Stimulated activated CD4-positive, alpha-beta T cell treated with anti-CD3 and anti-CD28 coated beads, Interleukin-15, amount 100 ng/mL, for 1 hour (primary cell): ENCODE measurements at places on chromosomes 1 and 21.

GRCh38 chr1:8422510-8423268 lies 104.8 kb downstream of the SLC45A1 start:
- DNase-seq, result no peak

DNA sequence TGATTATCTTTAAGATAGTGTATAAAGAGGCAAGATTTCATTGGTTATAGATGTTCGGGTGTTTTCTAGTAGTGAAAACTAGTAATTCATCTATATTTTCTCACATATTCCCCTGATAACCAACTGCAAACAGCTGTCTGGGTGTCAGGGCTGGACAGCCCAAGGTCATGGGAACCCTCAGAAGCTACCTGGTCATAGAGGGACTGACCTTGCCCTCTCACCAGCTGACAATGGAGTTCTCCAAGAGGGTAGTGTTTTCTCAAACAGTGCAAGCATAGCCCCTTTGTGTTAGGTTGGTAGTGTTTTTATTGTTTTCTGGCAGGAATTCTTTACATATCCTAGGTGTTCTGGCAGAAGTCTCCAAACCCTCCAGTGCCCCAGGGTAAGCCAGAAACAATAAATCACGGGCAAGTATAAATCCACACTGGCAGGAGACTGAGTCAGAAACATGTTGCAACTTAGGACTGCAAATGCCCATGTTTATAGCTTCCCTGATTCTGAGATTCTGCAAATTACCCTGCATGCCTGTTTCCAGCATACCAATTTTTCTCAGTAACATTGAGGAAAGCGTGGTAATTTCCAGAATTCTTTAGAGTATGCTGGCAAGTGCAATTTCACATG lies 82.8 kb upstream of the ATP1A1 start:
- no peak for DNase-seq

DNA sequence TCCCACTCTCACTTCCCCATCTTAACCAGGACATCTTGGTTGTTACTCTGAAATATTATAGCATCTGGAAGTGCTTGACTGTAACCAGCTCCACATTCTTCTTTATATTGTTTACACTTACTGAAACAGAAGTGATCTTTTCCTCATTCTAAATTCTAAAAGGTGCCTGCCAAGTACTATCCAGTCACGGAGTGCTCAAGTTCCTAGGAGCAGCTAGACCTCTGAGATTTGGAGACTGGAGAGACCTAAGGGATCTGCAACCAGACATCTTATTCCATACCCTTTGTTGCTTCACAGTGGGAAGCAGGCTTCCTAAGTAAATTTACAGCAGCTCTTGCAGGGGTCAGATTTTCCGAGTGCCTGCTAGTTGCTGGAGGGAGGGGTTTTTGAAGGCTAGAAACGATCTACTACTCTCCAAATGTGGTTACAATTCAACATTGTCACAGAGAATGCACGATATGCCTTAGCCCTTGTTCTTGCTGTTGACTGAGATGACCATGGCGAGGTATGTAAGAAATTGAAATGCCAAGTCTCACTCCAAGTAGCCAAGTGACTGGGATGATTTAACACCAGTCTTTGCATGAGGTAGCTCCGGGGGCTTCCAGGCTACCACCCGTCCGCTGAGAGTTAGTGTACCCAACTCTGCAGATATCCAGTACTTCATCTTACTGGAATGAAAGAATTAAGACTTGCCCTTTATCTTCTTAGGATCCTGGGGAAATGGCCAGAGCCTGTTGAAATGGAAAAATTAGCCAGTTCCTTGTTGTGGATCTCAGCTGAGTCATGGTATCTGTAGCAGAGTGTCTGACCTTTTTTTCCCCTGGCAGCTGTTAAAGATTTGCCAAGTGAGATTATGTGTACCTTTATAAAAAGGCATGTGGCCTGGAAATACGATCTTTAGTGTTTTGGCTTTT lies 150.8 kb downstream of the MAST2 start:
- no peak for DNase-seq

GRCh38 chr21:38325731-38326420 lies 69.1 kb downstream of the KCNJ15 start:
- DNase-seq, result no peak

- DNase-seq, result peak; percentile 41
These were observed 30.8 kb upstream of the ABCG1 start for GRCh38 chr21:42187976-42188653.

DNA sequence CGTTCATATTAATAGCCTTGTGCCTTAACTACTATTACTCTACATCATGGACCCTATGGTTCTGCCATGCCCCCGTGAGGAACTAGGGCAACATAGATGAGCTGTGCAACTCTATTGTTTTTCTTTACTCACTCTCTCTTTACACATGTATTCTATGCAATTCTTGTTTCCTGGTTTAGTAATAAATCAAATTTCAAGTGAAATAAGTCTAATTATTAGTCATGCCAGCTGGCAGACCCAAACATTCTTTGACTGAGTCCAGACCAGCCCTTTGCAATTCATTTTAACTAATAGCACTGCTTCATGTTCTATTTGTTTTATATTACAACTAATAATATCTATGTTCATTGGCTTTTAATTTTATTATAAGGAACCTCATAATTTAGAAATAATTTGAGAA lies 789.3 kb upstream of the ADAMTS5 start:
- DNase-seq, result no peak

DNA sequence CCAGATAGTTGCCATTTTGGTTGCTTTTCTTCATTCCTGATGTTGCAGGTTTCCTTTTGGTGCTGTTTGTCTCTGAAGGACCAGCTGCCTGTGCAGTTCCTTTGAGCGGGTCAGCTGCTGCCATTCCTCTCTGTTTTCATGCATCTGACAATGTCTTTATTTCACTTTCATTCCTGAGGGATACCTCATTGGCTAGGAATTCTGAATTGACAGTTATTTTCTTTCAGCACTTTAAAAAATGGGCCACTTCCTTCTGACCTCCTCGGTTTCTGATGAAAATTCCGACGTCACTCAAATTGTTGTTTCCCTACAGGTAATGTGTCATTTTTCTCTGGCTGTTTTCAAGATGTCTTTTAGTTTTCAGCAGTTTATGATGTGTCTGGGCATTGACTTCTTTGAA lies 24.8 kb downstream of the CCSAP start:
- DNase-seq, result no peak

GRCh38 chr1:101474039-101474665 lies 237.3 kb downstream of the S1PR1 start:
- no peak for DNase-seq

- no peak for DNase-seq
These were observed 114.3 kb downstream of the PEX14 start for GRCh38 chr1:10589074-10589473.

DNA sequence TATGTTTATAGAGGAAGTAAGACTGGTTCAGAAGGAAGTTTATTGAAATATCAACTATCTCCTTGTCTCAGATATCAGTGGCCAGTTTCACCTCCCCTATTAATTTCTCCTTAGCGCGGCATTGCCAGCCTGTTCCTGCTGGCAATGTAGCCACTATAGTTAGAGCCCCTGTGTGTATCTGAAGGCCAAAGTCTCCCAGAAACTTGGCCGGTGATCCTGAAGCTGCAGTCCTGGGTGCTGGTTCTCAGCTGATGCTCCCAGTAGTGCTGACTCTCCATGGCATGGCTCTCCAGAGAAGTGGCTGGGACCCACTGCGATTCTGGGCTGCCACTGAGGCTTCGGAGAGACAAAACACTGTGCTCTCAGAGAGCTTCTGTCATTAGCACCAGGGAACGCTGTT lies 59.9 kb downstream of the TNN start:
- no peak for DNase-seq

DNA sequence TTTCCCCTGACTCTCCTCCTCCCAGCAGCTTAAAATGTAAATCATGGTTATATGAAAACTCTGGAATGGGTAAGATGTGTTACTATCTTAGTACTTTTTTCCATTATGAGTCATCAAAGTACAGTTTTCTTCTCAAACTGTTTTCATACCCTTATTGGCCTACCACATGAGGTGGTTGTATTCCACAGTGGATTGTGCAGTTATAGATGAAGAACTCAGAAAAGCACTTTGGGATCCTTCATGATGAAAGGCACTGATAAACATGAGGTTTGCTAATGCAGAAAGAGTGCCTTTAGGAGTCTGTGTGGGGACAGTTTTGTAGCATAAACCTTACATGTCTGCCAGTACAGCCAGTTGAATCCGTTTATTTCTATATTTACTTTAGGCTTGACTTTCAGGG lies 32.0 kb upstream of the MYOCOS start:
- DNase-seq, result no peak

DNA sequence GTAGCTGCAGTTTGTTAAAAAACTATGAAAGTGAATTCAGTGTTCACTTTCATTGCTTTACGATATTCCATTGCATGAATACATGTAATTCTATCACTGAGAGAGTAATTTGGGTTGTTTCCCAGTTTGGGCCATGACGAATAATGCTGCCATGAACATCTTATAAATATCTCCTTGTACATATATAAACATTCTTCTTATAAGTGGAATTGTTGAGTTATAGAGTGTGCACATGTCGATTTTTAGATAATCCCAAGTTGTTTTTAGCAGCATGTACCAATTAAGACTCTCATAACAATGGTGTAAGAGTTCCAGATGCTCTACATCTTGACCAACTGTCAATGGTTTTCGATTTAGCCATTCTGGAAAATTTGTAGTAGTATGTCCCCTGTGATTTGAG lies 40.9 kb downstream of the ALG6 start:
- DNase-seq, result no peak

DNA sequence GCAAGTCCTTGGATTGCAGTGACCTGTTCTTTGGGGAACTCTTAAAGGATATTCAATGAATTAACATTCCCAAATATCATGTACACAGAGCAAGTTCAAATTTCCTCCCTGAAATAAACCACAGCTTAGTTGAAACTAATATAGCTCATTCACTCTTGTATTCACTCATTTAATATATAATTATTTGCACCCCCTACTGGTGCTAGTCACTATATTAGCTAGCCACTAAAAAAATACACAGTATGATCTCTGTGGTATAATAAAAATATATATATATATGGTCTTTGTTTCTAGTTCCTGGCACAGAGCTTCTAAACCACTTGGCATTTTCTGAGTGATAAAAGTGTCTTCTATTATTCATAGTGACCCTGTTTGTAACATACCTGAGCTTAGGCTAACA lies 177.3 kb upstream of the LYPLAL1 start:
- no peak for DNase-seq

GRCh38 chr1:33372677-33373076 lies 51.8 kb upstream of the A3GALT2 start:
- no peak for DNase-seq

GRCh38 chr1:7888248-7889081 lies 35.6 kb upstream of the UTS2 start:
- DNase-seq, result no peak

- peak; percentile 12 for DNase-seq
These were observed 50.4 kb upstream of the RIPK4 start for GRCh38 chr21:41817228-41817627.

GRCh38 chr21:15732290-15732995 lies 2.7 kb downstream of the USP25 start:
- DNase-seq, result no peak

DNA sequence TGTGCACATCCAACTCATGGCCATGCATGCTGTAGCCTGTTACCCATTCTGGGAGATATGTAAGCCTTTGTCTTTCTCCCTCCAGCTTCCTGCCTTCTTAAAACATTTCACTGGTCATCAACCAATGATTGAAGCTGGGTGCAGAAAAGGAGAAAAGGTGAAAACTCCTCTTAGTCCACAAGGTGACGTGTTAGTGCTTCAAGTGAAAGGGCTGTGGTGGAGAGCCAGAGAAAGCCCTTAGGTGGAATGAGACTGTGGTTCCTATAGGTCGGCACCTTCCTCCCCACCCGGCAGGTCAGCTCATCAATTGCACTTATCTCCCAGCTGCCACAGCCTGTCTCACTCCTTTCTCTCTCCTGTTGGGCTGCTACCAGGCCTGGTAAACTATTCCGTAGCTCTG lies 30.4 kb downstream of the ERG start:
- DNase-seq, result no peak

GRCh38 chr1:52423771-52424170 lies 19.4 kb downstream of the PRPF38A start:
- peak; percentile 50 for DNase-seq

DNA sequence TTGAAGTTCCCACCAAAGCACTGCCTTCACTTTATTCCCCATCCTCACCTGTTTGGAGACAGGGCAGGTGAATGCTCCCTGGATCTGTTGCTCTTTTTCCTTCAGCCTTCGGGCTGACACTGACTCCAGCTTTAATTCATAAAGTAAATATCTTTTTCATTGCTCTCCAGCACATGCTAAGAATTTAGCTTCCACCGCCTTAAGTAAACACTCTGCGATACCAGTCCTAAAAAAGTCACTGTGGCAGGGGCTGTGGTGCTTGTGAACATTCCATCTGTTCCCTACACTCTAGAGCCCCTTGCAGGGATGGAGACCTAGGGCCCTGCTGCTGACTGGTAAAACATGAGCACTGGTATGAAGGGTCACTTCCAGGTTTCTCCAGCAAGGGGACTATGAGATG lies 896 bp upstream of the PLA2G2A start:
- no peak for DNase-seq

GRCh38 chr1:177368255-177368654 lies 197.5 kb downstream of the BRINP2 start:
- no peak for DNase-seq

GRCh38 chr1:109237512-109237911 lies 11.8 kb upstream of the CELSR2 start:
- no peak for DNase-seq

DNA sequence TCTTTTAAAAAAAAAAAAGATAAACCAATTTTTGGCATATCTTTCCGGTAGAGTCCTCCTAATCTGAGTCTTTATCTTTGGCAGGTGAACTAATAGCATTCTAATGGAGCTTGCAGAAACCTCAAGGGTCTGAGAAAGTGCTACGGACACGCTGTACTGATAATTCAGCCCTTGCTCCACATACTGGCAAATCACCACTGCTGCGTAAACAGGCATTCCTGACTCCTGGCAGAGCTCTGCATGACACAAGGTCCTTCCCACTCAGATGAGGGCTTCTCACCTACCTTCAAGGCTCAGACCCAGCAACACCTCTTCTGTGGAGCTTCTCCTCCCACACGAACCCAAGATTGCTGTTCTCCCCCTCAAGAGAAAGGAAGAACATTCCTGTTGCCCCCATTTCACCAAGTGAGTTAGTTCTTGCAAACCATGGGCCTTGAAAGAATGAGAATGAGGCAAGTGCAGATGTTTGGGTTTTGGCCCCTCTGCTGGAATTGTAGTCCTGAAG lies 48.0 kb downstream of the LYST start:
- no peak for DNase-seq

GRCh38 chr1:167542109-167543032 lies 11.2 kb downstream of the CREG1 start:
- no peak for DNase-seq

DNA sequence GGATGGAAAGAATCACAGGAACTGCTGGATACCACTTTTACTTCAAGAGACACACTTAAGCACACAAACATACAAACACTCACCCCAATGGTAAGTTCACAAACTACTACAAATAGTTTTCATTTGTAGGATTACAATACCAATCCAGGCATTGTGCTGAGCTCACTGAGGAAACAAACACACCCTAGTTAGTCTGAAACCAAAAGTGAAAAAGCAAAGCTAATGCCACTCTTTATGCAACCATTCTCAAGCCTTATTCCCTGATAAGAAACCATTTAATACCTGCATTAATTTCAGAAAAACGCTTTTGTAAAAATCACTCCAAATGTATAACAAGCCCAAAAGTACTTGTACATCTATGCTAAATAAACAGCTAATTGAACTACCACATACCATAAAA lies 38.3 kb downstream of the RNF115 start:
- no peak for DNase-seq
